Fibroblast of skin of left biceps (primary cell): ENCODE measurements at places on chromosomes 4 and X.

GRCh38 chr4:14022456-14022855 lies 394.9 kb upstream of the BOD1L1 start:
- no peak for DNase-seq

DNA sequence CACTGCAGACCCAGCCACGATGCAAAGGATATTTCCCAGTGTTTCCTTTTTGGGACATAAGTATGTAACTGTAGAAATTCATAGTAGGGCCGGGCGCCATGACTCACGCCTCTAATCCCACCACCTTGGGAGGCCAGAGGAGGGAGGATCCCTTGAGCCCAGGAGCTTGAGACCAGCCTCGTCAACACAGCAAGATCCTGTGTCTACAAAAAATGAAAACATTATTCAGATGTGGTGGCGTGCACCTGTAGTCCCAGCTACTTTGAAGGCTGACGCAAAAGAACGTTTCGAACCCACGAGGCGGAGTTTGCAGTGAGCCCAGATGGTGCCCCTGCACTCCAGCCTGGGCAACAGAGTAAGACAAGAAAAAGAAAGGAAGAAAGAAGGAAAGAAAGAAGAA lies 49.2 kb downstream of the CRLF2 start:
- no peak for DNase-seq

DNA sequence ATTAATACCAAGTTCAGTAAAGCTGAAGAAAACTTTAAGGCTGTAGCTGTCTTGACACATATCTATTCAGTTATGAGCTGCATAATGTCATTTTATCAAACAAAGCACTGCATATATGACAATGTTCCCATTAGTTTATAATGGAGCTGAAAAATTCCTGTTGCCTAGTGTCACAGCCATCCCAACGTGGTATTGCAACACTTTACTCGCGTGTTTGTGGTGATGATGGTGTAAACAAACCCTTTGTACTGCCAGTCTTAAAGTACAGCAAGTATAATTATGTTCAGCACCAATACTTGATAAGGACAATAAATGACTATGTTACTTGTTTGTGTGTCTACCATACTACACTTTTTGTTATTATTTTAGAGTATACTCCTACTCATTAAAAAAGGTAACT lies 1415.6 kb upstream of the PCDH7 start:
- DNase-seq: no peak

GRCh38 chrX:13109817-13110216 lies 65.4 kb upstream of the FAM9C start:
- no peak for DNase-seq

- DNase-seq: no peak
Measured at GRCh38 chrX:154750301-154751202, at the start of gene GAB3. GAB3 (minus strand) TSS chrX:154751077; CDS start chrX:154751025, 52 bp downstream.

GRCh38 chr4:158630893-158631292 lies 40.8 kb downstream of the C4orf46 start:
- peak; percentile 10 for DNase-seq

- no peak for DNase-seq
Measured at GRCh38 chr4:650951-651883, 22.9 kb downstream of the ATP5ME start.

DNA sequence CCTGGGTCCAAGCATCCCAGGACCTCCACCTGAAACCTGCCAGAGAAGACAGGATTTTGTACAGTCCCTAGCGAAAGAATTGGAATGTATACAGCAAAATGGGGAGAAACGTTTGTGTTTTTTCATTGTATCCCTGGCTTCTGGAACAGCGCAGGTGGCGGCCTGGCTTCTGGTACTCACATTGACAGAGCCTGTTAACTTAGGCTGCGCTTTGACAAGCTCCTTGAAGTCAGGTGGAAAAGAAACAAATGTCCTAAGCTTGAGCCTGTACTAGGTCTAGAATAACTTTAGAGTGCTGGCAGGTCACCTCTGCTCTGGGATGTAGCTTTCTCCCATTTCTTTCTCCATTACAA lies 343.7 kb upstream of the KLF3 start:
- no peak for DNase-seq

- no peak for DNase-seq
Measured at GRCh38 chr4:29295280-29295679, 1424.9 kb upstream of the PCDH7 start.

GRCh38 chr4:116122124-116122523 lies 963.3 kb downstream of the TRAM1L1 start:
- DNase-seq: no peak

DNA sequence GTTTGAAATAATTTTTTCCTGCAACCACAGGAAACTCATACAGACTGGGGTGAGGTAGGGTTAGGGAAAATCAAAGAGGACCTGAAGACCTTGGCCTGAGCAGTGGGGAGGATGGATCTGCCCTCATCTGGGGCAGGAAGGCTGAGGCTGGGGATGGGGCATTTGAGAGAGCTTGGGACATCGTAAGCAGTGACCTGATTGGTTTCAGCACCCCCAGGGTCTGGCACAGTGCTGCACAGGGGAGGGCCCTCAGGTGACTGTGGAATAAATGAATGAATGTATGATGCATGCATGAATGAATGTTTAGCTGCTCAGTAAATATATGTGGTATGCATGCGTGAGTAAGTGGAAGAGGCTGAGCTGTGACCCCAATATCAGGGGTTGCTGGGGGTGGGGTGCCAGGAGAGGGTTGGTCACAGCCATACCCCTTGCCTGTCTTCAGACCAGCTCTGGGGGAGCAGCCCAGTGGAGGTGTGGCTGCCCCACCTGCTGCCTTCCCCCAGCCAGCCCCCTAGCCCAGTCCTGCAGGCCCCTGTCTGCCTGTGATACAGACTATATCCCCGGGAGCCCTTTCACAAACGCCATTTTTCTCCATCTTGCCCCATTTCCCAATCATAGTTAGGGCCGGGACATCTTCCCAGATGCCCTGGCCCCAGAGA lies 11.0 kb upstream of the TNIP2 start:
- DNase-seq: no peak

- no peak for DNase-seq
Measured at GRCh38 chrX:35046660-35047296, 104.2 kb downstream of the FAM47B start.

- no peak for DNase-seq
Measured at GRCh38 chrX:132118358-132118757, 9.5 kb downstream of the FRMD7 start.

DNA sequence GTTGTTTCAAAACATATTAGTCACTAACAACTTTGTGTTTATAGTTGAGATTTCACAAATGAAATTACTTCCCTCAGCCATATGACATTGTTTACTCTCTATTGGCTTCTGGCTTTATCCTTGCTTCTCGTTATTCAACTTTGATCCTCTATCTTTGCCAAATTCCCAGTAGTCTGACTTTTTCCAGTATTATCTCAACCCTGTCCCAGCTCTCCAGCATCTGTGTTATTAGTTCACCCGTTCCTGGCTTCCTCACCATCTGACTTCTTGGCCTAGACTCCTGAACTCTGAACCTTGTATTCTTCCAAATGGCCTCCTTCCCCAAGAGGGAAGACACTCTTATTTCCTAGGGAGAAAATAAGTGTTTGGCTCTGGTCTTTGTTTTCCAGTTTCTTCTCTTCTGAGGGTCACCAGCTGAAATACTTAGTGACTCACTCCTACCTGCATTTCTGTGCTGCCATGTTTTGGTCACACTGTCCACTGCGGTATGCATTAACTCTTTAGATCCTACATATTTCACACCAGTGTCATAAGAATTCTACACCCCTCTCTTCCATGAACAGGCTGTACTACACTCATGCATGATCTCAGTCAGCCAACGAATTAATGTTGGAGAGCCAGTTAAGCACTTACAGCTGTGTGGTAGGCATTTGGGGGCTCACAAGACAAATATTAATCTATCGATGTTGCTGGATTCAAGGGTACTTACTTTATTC lies 17.0 kb upstream of the ARHGAP24 start:
- no peak for DNase-seq

GRCh38 chrX:77924320-77924859 lies 13.9 kb downstream of the ATP7A start:
- DNase-seq: no peak

- DNase-seq: no peak
Measured at GRCh38 chr4:6926081-6926480, 16.5 kb downstream of the TBC1D14 start.

GRCh38 chr4:130183096-130183495 lies 1087.1 kb downstream of the C4orf33 start:
- DNase-seq: no peak

DNA sequence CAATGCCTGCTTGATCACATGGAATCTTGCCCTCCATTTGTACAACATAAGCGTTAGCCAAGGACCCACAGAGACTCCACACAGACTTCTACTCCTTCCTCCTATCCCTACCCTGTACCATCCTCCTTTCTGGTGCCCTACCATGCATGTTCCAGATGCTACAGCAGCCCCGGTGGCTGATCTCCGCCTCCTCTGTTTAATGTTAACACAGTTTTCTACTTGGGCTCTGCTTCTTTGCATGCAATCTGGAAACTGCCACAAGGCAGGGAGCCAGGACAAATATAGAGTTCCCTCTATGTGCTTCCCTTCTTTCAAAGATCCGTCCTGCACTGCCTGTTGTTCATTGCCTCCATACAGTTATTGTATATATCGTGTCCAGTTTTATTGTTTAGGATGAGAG lies 368.6 kb upstream of the TENM3 start:
- DNase-seq: no peak

DNA sequence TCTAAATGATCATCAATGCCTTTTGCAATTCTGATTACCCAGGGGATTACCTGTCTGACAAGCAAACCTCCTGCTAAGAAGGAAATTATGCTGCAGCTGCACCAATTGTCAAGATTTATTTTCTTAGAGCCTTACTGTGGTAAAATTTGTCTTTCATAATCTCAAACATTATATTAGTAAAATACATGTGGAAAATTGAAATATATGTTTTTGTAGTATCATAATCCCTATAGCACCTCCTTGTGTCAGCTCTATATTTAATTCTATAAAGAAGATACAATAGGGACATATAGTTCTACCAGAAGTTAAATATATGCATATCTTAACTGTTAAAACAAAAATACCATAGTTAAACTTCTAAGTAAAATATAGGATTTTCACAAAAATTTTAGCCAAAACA lies 655.6 kb upstream of the PCDH10 start:
- no peak for DNase-seq

DNA sequence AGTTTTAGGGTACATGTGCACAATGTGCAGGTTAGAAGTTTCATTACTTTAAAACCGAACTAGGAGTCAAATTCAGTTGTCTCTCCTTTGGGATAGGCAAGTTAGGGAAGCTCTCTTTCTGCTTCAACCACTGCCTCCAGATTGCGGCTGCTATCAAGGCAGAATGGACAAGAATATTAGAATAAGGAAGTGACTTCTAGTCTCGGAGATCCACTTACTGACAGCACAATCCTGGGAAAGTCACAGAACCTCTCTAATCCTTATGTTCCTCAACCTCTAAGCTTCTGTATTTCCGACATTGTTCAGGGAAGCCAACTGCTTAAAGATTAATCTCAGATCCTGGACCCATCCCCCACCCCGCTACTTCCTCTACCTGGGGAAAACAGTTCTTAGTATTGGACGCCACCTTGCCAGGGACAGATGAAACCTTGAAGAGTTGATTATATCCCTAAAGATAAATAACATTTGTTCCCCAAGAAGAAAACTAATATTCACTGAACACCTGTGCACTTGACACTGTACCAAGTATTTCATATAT lies 2.1 kb downstream of the NUP62CL start:
- DNase-seq: no peak

DNA sequence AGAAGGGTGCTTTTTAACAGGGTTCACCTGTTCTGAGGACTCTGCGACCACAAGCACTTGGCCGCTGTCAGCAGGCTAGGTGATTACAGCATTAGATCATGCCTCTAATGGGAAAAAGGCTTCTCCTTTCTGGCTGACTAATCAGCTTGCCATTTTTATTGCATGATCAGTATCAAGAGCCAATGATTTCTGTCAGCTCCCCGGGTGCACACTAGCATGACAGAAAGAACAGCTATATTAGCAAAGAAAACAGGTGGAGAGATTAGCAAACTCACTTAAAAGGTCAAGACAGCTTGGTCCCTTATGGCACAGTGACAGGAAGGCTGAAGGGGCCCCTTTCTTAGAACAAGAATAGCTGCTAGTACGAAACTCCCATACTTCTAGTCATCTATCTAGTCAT lies 170.0 kb downstream of the SMIM20 start:
- peak; percentile 79 for DNase-seq

DNA sequence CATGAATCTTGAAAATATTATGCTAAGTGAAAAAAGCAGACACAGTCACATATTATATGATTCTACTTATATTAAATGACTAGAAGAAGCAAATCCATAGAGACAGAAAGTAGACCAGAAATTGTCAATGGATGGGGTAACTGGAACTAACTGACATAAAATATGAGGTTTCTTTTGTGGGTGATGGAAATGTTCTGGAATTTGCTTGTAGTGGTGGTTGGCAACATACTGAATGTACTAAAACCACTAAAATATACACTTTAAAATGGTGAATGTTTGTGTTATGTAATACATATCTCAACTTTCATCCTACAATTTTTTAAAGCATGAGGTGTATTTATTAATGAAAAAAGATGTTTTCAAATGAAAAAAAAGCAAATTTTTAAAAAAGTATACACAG lies 14.7 kb downstream of the CNOT6L start:
- DNase-seq: peak; percentile 12
